Stimulated activated CD8-positive, alpha-beta memory T cell treated with anti-CD3 and anti-CD28 coated beads, Interleukin-2, amount 100 ng/mL, for 48 hours (primary cell): ENCODE measurements at places on chromosomes 12 and 14.

DNA sequence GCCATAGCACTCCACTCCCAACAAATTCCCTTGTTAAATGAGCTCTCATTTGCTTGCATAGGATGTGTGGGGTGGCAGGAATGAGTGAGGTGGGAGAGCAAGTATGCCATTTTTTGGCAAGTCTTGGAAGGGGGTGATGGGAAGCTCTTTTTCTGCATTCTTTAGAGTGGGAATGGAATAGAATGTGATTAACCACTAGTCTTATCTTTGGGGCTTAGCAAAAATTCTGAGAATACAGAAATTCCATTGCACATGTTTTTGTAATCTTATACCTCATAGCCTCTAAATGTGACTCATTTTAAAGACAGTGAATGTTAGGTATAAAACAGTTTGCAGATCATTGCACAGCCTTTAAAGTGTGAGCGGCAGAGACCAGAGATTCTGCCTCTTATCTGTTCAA, 28.4 kb upstream of the NEDD1 start:
- no peak for DNase-seq

GRCh38 chr12:10867381-10867780, 16.7 kb downstream of the PRH1 start:
- DNase-seq, result no peak

GRCh38 chr14:49945448-49946319, 52.8 kb downstream of the ARF6 start:
- no peak for DNase-seq

GRCh38 chr12:30792085-30792484, 37.3 kb upstream of the CAPRIN2 start:
- no peak for DNase-seq

DNA sequence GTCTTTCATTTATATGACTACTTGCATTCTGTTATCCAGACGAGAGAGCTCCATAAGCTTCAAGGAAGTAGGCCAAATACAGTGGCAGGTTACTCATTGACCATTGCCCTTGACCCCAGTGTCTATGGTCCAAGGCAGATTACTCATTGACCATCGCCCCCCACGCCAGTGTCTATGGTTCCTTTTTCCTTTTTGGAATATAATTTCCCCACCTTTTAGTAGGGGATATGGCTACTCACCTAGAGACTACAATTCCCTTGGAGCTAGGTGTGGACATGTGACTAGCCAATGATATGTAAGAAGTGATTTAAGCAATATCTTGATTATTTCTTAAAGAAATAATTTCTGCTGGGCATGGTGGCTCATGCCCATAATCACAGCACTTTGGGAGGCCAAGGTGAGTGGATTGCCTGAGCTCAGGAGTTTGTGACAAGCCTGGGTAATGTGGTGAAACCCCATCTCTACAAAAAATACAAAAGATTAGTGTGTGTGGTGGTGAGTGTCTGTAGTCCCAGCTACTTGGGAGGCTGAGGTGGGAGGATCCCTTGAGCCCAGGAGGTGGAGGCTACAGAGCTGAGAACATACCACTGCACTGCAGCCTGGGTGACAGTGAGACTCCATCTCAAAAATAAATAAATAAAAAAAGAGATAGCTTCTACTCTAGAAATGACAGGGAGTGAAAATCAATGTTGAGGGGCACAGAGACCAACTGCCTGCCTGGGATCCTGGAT, 32.6 kb downstream of the SIX4 start:
- DNase-seq, result no peak

DNA sequence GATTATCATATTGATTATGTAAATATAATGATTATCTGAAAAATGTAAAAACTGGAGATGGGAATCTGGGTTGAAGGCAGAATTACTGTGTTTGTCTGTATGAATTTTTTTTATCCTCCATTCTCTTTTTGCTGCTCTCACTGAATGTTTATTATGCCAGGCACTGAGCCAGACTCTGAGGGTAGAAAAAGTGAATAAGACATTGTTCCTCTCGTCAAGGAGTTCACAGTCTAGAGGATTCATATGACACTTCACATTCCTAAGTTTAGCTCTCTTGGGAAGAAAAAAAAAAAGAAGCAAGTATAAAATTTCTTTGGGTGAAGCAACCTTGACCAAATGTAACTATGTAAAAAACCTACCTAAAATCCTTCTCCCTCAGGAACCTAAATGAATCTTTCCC, 120.9 kb upstream of the LMO3 start:
- no peak for DNase-seq

GRCh38 chr14:68664225-68664681, 128.6 kb downstream of the ZFP36L1 start:
- no peak for DNase-seq

GRCh38 chr12:100926669-100927248, 132.2 kb downstream of the ANO4 start:
- DNase-seq, result no peak

DNA sequence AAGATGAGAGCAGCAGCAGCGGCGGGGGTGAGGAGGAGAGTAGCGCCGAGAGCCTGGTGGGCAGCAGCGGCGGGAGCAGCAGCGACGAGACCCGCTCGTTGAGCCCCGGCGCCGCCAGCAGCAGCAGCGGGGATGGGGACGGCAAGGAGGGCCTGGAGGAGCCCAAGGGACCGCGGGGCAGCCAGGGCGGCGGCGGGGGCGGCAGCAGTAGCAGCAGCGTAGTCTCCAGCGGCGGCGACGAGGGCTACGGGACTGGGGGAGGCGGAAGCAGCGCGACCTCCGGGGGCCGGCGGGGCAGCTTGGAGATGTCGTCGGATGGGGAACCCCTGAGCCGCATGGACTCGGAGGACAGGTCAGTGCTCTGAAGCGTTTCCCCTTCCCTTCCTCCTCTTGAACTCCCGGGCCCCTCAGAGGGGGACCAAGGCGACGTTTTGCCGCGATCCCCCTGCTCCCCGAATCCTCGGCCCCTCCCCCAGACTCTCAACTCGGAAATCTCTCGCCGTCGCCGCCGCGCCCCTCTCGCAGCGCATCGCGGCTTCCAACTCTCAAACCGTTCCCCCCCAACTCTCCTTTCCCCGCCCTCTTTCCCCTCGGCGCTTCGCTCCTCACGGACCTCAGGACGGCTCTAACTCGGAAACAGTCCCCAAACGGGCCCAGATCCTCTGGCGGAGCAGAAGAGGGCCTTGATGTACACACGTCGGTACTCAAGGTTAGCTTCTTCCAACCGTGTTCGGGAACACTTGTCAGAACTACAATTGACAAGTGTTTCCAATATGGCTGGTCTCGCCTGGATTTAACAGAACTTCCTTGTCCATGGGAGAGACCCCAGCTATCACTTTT, 947 bp downstream of the AEBP2 start:
- DNase-seq, result peak; percentile 51

DNA sequence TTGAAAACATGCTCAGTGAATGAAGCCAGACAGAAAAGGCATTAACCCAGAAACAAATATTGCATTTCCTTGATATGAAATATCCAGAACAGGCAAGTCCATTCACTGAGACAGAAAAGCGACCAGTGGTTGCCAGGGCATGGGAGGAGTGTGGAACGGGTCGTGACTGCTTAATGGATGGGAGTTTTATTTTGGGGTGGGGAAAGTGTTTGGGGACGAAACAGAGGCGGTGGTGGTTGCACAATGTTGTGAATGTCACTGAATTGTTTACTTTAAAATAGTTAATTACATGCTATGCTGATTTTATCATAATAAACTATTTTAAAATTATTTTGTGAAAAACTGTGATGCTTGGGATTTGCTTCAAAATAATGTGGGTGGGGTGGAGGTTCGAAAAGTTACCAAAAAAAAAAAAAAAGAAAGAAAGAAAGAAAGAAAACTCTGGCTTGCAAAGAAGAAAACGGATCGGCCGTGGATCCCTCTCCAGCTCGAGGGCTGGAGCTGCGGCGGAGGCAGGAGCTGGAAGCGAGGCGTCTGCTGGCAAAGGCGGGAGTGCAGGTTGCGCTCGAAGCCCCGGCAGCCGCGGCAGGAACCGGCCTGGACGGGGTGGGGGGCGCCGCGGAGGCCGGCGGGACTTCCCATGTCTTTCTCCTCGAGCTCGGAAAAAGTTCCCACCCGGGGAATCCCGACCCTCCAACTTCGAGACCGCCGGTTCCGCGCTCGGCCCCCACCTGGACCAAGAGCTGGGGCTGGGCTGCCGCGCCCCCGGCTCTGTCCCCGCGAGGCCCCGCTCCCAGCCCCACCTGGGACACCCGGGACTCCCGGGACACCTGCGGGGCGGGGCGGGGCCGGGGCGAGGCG, 524 bp upstream of the P2RX2 start:
- DNase-seq, result no peak

DNA sequence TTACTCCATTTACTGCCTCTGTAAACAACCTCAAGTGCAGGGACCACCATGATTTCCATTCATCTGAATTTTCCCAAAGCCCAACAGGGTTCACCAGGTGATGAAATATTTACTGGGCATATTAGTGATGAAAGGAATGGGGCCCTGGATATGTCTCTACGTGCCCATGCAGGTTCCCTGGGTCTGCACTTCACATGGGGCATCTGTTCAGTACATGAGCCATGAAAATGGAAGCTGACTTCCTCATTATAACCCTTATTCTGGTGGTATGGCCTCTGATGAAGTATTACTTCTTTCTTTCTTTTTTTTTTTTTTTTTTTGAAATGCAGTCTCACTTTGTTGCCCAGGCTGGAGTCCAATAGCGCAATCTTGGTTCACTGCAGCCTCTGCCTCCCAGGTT, 26.5 kb upstream of the CORO1C start:
- no peak for DNase-seq

GRCh38 chr12:117042171-117042842, 56.9 kb downstream of the TESC start:
- DNase-seq, result no peak

- no peak for DNase-seq
Observed at GRCh38 chr12:55737581-55738122, 5.3 kb upstream of the GDF11 start.

DNA sequence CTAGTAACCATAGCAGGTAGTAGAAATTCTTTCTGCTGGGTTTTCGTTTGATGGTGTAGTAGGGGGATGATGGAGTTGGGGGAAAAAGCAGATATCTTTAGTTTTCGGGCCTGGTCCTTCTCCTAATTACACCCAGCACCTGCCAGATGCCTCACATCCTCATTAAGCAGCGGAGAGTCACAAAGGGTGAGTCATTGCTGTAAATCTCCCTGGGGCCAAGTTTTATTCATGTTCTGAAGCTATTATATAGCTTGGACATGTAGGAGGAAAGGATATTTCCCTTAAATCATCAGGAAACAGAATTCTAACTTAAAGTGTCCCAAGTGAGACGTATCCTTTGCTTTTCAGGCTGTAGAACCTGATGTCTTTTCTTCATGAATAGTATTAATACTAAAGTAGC, 4.9 kb upstream of the NECAP1 start:
- DNase-seq, result no peak

GRCh38 chr14:34937442-34937841, 45.4 kb upstream of the SRP54 start:
- DNase-seq, result no peak

DNA sequence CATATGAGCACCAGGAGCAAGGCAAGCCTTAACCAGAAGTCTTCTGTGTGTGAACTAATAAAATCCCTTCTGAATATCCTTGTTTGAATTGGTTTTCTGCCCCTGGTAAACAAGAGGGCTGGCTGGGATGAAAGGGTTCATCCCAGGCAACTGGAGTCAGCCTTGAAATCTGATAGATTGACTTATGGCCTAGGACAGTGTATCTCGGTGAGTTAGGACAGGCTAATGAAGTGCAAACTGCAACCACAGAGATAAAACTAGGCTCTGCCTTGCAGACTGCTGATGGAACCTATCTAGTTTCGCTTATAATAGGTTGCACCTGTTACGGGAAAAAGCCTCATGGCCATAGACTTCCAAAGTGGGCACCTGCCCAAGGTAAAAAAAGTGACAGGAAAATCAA, 451.9 kb upstream of the NOVA1 start:
- DNase-seq, result no peak

- no peak for DNase-seq
Observed at GRCh38 chr12:102197789-102198188, at the start of gene PMCH. Gene PMCH, minus strand, starts transcription at chr12:102197833. Its CDS starts 63 bp downstream, at chr12:102197770.

DNA sequence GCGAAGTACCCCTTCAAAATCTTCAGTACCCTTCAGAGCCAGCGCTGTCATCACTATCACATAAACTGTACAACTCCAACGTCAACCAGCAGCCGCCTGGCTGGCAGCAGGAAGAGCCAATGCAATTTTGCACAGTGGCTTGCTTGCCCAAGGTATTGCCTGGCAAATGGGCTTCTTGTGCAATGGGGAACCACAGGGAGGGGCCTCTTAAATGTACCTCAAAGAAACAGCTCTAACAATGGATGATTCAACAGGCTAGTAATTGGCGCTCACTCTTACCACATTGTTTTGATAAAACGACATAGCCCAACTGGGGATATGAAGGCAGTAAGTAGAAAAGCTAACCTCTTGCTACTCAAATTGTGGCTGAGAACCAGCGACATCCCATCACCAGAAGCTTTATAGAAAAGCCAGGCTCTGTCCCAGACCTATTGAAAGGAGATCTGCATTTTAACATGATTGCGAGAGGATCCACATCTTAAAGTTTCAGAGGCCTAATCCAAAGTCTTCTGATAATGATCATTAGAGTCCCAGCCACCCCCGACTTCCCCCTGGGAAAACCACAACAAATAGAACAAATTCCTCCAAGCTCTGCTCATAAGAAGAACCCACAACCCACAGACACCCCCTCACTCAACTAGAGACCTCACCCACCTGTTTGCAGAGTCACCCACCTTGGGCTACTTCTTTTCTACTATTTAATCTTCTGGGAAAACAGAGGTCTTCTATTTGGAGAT, 125.3 kb upstream of the HIF1A start:
- no peak for DNase-seq

DNA sequence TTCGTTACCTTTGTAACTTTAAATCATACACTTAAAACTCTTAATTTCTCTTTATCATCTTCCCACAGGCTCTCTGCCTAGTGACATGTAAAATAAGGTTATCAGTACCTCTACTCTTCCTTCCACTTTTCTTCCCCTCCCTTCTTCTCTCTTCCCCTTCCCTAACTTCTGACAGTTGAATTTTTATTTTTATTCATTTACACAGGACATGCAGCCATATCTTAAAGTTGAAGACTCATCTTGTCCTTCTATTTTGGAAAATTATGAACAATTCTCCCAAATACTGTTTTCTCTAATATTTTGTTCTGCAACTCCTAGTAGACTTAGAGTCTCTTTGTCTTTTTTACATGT, 263.9 kb downstream of the FBXL14 start:
- DNase-seq, result no peak

DNA sequence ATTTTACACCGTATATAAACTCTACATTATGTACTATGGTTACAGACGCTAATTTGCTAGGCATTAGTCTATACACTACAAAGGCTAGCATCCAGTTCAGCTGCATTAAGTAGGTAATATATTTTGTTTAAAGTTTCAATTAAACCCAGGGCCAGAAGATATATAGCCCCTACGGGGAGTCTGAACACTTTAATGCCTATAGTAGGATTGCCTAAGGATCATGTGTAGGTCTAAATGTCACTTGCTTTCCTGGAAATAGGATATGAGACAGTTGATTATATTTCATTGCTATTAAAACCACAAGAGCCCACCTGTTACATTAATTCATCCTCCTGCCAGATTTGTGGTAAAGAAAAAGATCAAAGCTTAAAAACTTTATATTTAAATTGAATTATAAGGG, 286.9 kb downstream of the TMTC2 start:
- no peak for DNase-seq

- no peak for DNase-seq
Observed at GRCh38 chr14:95815226-95815690, 61.4 kb upstream of the TUNAR start.

GRCh38 chr14:32998433-32998832, 59.8 kb downstream of the NPAS3 start:
- DNase-seq, result no peak
